ENCODE measurements at places on chromosomes 7 and 10. TPM values are rescaled to one million over a fixed set of nuclear protein-coding genes. Genes with fewer than 3 reads are reported as not detected.

DNA sequence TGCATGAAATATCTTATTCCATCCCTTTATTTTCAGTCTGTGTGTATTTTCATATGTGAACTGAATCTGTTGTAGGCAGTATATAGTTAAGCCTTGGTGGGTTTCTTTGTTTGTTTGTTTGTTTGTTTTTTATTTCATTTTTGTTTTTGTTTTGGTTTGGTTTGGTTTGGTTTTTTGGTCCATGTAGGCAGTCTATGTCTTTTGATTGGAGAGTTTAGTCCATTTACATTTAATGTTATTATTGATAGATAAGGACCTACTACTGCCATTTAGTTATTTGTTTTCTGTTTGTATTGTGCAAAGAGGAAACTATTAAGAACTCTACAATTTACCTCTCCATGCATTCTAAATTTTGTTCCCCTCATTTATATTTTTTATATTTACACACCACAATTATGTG, 695.9 kb upstream of the GRM3 start:
- DNase-seq, result no peak

The PLEKHS1 gene
- 2.2 TPM for total RNA-seq

The MBL2 gene
- total RNA-seq, result 1.2 TPM

The SOSTDC1 gene
- 1.9 TPM for total RNA-seq

- no peak for DNase-seq
Observed at GRCh38 chr7:50699143-50699542, 83.6 kb downstream of the GRB10 start.

DNA sequence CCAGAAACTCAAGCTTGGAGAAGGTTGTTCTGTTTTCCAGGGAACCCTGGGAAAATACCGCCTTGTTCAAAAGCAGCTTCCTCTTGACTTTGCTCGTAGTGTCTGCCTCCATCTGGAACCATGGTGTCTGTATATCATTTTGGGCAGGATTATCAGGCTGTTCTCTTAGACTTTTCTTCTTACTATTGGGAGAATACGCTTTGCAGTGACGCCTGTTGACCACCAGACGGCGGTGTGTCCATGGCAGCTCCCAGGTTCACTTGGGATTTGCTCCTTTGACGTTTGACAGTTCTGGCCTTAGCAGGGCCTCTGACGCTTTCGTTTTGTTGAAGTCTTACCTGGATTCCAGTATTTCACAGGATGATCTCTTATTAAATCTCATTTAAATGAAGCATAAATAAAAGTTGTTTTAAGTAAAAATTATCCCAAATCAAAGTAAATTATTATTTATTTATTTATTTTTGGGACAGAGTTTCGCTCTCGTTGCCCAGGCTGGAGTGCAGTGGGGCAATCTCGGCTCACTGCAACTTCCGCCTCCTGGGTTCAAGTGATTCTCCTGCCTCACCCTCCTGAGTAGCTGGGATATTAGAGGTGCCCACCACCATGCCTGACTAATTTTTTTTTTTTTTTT, 41.8 kb upstream of the GJD4 start:
- peak; percentile 66 for DNase-seq

- no peak for DNase-seq
Observed at GRCh38 chr7:126495001-126495400, 757.7 kb downstream of the GRM8 start.

The C1QL3 gene
- 2.9 TPM for total RNA-seq

The PRKCQ gene
- 2.4 TPM for total RNA-seq

DNA sequence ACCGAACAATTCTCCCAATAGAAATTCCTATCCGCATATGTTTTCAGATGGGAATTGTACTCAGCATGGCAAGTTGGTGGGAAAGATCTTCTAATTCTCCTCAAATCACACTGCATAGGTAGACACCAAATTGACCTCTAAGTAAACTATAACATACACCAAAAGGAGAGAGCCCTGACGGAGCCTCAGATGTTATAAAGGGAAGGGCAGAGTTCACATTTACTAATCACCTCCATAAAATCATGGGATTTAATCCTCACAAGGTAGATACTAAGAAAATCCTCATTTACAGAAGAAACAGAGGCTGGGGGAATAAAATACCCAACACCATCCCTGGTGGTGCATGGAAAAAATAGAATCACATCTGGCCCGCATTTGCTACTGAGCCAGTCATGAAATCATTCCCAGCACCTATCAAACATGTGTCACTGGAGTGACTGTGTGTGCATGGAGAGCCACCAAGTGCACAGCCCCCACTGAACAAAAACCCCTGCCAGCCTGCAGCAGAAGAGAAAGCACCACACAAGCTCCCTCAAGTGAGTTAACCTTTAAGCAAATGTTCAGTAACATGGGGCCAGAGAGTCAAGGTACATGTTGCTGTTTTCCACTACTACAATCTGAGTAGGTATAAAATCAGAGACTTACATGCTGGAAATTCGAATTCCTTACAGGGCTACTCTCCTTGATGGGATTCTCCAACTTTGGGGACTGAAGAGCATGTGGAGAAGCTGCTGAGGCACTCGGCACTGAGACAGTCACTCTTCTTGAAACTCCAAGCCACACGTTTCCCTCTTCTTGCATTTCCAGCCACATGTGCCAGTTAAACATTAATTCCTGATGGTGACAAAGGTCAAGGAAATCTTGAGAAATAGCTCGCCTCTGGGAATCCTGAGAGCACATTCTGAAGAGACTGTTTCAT, at the start of gene DDC:
Gene DDC (minus strand): TSS at position 766 of the 919 bp plus-strand sequence. CDS start 21,320 bp downstream, outside the sequence.
- DNase-seq, result no peak

The WDFY4 gene
- 4.6 TPM for total RNA-seq

DNA sequence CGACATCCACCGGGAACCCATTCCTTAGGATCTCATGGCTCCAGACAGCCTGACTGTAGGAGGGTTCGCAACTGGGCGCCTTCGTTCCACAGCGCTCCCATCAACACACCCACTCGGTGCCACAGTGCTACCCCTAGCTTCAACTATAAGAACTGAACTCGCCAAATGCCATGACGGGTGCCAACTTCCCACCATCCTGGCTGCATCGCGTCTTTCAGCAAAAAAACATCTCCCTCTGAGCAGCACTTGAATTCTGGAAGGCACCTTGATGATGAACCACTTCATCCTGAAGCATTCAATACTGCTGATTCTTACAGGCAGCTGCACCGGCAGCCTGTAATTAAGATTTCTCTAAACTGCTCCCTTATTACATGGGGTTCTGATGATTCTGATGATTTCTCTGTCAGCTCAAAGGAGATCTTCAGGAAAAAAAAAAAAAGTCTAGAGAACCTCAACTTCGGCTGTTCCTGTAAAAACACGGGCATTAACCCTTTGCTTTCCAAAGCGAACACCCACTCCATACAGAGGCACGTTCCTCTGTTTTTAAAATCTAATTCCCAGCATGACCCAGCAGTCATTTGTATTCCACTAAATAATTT, 1.3 kb downstream of the CYTH3 start:
- peak; percentile 48 for DNase-seq

GRCh38 chr10:62092301-62093030, 176.2 kb downstream of the RTKN2 start:
- peak; percentile 64 for DNase-seq

- DNase-seq, result peak; percentile 33
Observed at GRCh38 chr7:81064426-81064825, 145.6 kb upstream of the SEMA3C start.

The HACD1 gene
- 47.2 TPM for total RNA-seq

The VWDE gene
- total RNA-seq, result 13.0 TPM

- no peak for DNase-seq
Observed at GRCh38 chr7:24496036-24496435, 77.2 kb upstream of the PALS2 start.

DNA sequence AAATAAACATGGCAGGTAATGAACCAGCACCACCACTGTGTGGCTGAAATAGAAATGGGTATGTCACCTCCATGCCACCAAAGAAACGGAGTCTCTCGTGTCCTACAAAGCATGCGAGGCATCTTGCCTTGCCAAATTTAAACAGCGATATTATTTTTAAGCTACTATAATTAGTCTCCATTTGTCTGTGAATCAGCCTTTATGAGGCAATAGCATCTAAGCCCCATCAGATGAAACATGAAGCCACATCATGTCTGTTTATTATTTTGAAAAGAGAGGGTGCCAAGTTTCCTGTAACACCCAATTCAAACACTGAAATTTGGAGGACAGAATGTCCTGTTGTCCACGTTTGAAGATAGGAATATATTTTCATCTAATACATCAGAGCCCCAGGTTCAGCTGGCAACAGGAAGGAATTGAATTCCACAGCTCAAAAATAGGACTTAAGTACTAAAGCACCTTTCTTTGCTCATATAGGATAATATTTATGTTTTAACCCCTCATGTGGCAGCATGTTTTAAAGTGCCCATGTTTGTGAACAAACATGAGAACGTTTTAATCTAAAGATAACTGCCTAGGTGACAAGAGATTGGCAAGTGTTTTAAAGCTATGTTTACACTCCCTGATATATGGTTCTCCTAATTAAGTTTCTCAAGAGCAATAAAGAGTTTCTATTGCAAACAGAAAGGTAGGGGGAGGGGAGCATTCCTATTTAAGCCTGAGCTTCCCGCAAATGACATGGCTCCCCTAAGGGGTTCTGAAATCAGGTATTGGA, 86.8 kb downstream of the SORBS1 start:
- DNase-seq, result no peak

DNA sequence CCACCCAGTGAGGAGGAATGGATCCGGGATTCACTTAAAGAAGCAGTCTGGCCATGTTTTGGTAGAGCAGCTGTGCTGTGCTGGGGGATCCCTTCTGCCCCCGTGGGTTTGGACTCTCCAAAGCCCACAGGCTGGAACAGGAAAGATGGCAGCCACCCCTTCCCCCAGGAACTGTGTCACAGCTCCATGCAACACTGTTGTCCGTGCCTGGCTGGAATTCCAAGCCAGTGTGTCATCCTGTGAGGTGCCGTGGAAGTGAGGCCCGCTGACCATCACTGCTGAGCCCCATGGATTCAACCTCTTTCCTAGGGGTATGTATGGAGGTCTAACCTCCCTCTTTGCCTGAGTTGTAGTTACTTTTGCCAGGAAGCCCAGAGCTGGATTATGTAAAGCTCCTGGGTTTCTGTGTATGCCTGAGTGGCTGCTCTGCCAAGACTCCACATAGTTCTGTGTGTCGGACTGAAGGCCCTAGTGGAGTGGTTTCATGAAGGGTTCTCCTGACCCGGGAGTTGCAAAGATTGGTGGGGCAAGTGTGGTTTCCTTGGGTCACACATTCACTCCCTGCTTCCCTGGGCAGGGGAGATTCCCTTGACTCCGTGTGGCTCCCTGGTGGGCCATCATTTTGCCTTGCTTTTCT, 35.1 kb upstream of the PCGF5 start:
- DNase-seq, result peak; percentile 35

- DNase-seq, result peak; percentile 59
Observed at GRCh38 chr7:151062399-151063211, 3.2 kb downstream of the SLC4A2 start.

DNA sequence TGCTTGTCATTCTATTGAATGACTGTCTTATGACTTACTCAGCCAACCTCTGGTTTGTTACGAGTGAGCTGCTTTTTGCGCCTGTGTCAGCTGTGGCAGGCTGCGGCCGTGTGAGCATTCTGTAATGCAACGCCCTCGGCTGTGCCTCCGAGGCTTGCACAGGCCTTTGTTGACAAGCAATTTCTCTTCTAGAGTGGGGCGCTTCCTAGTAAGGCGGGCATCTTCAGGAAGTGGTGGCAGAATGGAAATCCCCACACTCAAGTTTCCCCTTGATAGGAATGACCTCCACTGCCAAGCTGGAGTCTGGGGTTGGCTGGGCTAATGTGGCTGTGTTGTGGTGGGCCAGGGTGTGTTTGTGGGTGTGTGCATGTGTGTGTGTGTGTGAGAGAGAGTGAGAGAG, 20.2 kb upstream of the TMEM178B start:
- no peak for DNase-seq

DNA sequence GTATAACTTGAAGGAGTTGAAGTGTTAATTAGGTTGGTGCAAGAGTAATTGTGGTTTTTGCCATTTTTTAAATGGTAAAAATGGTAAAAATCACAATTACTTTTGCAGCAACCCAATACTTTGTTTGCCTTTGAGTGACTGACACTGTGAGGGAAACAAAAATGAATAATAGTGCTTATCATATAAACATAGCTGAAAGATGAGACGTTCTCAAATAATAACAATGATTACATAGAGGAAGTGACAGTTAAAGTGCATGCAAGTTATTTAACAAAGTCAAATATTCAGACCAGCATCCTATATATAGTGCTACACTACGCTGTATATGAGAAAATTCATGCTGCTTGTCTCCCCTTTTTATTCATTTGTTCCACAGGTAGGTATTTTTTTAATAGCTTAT, 4.7 kb upstream of the HBP1 start:
- no peak for DNase-seq

GRCh38 chr7:138317044-138317596, 142.9 kb upstream of the TRIM24 start:
- DNase-seq, result no peak

The UPK3BL2 gene
- total RNA-seq, result 21.9 TPM

- DNase-seq, result no peak
Observed at GRCh38 chr10:131973160-131973951, 8.4 kb downstream of the BNIP3 start.

- no peak for DNase-seq
Observed at GRCh38 chr7:1729773-1730172, 59.7 kb downstream of the ELFN1 start.

DNA sequence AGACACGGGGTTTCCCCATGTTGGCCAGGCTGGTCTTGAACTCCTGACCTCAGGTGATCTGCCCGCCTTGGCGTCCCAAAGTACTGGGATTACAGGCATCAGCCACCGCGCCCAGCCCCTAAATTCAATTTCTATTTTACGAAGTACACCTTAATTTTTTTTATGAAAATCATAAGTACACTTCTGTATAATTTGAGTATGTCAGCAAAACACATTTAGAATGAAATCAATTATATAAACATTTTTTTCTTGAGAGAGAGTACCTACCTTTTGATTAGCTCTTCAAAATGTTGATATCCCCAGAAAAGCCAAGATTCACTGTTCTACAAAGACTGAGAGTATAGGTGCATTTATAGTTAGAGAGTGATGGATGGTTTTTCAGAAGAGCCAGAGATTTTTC, 20.5 kb upstream of the ITGA8 start:
- DNase-seq, result no peak

The MXI1 gene
- total RNA-seq, result 81.6 TPM

DNA sequence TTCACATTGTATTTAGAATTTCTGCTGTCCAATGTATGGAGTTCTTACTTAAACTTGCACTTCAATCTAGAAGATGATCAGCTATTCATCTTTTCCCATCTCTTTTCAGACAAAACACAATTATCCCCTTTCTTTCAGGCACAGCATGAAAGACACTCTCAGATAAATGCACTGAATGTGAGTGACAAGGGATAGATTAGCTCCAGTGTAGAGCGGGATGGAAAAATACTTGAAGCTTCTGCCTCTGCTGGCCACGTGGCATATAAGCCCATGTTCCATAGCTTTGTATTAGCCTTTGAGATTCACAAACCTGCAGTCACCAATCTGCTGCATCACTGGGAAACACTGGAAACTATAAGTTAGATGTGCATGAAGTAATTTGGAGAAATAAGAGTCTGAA, 162.2 kb upstream of the FAM3C start:
- DNase-seq, result no peak

The DCLRE1A gene
- total RNA-seq, result 13.0 TPM

The FZD8 gene
- total RNA-seq, result 22.9 TPM

GRCh38 chr10:91090761-91091529, 129.5 kb upstream of the PCGF5 start:
- DNase-seq, result peak; percentile 11

- no peak for DNase-seq
Observed at GRCh38 chr7:12754179-12754578, 66.7 kb downstream of the ARL4A start.
